ENCODE measurements at places on chromosomes 7 and 10.

DNA sequence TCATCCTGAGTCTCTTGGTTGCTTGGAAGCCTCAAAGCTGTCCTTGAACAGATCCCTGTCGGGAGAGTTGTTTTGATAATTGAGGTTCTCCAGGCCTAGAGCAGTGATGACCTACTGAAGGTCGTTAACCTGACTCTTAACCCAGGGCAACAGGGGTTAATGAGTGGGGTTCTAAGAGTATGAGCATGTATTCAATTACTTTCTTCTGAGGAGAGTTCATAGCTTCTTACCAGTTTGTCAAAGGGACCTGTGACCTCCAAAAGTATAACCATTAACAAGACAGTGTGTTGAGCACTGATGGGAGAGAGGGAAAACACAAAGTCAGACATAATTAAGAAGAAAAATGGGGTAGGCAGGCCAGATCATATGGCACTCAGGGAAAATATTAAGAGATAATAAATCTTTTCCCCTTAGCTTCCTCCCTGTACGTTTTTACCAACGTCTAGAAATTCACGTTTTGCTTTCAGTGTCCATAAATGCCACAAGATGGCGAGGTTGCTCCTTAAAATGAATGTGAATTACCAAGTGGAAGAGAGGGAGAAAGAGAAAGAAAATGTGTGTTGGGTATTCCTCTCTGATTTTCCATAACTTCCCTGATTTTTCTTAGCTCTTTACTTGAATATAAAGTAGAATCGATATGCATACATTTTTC is 97.6 kb downstream of the SUGCT start:
- DNase-seq, result no peak

GRCh38 chr7:47225387-47226131 is 356.4 kb downstream of the TNS3 start:
- no peak for DNase-seq

DNA sequence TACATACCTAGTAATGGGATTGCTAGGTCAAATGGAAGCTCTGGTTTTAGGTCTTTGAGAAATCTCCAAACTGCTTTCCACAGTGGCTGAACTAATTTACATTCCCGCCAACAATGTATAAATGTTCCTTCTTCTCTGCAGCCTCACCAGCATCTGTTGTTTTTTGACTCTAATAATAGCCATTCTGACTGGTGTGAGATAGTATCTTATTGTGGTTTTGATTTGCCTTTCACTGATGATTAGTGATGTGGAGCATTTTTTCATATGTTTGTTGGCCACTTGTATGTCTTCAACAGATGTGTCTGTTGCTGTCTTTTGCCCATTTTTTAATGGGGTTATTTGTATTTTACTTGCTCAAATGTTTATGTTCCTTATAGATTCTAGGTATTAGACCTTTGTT is 675.5 kb downstream of the SUGCT start:
- no peak for DNase-seq

DNA sequence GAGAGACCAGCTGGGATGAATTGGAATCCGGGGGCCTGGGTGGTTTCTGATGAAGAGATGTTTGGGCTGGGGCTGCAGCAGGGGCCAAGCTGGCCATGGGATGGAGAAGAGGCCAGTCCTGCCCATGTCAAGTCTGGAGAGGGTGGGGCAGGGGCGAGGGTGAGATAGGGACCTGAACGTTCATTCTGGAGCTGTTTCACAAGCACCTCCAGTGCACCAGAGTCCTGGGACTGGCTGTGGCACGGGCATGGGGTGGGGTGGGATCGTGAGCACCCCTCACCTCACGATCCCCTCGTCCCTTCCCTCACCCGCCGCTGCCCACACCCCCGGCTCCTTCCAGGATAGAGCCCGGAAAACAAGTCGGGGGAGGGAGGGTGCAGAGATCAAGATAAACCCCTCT is 25.8 kb upstream of the PSMG3 start:
- no peak for DNase-seq

- DNase-seq, result no peak
Measured at GRCh38 chr7:42739638-42740037, 172.2 kb downstream of the C7orf25 start.

DNA sequence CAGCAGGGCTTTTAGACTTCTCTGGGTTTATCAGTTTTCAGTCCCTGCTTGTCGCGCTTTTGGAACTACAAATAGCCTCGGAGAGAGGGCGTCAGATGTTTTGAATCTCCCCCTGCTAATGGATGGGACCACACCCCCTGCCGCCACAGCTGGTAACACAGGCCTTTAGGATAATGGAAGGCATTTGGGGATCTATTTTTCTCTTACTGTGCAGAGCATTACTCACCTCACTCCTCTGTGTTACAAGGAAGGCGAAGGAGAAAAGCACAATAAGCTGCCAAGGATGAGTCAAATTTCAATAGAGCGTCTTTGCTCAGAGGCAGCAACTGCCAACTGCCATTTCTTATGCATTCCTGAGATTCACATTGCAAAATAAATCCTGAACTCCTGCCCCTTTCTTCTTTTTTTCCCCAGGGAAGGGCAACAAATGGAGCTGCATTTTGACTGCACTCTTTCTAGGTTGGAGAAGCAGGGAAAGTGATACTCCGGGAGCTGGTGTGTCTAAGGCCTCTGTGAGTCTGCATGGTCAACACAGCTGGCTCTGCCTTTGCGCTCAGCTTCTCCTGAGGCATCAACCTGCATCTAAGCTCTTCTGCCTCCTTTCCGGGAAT is 31.5 kb upstream of the SMNDC1 start:
- DNase-seq, result no peak

Data from iPS DF 19.7 (cell line).